Activated CD8-positive, alpha-beta memory T cell treated with anti-CD3 and anti-CD28 coated beads for 1 hour (primary cell): ENCODE measurements at places on chromosomes 4 and X.

DNA sequence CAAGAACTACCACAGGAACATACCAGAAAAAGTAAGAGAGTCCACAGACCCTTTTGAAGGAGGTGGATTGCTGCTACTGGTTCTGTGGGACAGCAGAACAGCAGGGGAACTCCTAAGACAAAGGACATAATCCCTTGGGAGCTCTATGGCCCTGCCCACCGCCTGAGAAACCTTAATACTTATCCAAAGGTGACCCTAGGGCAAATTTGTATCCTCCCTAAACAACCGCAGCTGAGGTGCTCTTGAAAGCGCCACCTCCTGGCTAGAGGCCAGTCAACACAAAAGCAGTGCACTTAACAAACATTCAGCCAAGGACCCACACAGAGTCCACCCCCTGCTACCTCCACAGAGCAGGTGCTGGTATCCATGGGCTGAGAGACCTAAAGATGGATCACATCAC, 136.8 kb downstream of the ADAM29 start:
- DNase-seq, result no peak

DNA sequence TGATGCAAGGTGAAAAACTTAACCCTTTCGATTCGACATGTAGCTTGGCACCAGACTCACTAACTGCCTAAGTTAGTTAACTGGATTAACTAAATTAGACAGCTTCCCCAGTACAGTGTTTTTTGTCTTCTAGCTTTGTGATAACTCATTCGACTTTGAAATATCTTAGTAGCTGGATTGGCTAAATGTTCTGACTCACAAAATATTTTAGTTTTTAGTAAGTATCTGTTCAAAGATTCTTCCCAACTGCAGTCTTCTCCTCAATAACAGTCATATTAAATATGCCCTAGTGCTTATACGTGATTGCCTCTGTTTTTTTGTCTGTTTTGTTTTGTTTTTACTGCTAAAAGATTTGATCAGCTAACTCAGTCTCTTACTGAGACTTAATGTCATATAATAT, 102.9 kb downstream of the KCNIP4 start:
- no peak for DNase-seq

DNA sequence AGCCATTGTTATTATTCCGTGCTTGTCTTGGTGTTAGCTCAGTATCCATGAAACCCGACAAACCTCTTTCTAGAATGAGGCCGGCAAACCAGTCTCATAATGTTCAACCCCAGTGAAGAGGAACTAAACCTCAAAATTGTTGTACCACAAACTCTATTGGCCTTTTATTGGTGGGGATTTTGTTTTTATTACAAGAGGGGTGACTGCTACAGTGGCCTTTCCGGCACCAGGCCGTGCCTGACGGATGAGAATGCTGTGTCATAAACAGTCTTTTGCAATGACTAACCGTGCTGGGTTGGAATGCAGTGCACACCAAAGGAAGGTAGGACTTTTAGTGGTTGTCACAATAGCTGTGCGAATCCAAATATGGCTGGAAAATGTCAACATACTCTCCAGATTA, 60.8 kb downstream of the SHROOM2 start:
- no peak for DNase-seq

DNA sequence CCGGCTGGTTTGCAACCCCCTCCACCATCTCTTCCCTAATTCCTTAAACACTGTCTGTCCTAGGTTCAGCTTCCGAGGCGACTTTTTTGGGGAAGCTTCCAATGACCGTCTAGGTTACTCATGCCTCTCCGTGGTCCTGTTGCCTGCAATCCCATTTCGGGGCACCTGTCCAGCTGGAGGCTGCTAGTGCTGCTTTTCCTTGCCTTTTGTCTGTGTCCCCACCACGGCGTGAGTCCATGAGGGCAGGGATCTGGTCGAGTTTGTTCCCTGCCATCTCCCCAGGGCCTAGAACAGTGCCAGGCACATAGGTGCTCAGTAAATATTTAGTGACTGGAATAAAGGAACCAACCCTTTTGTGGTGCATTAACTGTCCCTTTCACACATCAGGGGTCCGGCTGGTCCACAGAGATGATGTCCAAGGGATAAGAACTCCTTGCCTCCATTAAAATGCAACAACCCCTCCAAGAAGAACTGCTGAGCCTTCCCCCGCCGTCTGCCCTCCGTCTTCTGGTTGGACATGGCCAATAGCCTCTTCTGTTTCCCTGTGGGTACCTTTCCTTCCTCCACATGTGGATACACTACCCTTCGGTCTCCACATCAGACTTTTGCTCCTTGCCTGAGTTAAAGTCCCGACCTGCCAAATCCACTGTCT, 5.7 kb upstream of the SORCS2 start:
- DNase-seq, result no peak

- no peak for DNase-seq
Observed at GRCh38 chrX:124407226-124407625, 60.9 kb downstream of the SH2D1A start.

DNA sequence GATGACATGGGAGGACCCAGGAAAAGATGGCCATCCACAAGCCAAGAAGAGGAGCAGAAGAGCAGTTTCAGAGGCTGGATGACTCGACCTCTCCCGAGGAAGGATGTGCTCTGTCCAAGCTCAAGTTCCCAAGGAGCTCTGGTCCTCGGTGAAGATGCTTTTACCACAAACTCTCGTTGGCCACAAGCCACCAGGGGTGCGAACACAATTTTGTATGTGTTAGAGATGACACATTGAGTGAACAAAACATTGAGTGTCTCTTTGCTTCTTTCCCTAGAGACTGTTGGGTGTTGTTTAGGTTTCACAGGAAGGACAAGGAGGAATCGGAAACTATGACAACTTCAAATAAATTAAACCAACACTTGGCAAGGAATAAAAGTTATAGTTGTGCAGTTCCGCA, 26.3 kb downstream of the FGFBP1 start:
- DNase-seq, result no peak

DNA sequence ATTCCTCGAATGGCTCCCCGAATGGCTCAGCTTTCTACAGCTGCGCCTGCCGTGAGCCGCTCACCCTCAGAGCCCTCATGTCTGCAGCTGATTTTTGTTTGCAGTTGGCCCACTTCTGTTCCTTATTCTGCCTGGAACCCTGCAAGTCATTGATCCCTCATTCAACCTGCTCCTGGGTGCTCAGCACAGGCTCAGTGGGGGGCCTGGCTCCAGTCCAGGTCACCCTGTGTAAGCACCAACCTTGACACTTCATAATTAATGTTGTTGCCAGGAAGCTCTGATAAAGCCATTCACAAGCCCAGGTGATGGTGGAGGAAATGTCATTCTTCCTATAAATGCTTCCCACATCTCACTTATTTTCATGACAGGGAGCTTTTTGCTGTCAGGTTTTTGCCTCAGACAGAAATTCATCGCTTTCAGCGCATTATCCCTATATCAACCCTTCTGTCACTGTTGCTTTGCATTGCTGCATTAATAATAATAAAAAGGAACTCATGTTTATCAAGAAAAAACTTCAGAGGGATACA, 85.7 kb downstream of the F11 start:
- no peak for DNase-seq

DNA sequence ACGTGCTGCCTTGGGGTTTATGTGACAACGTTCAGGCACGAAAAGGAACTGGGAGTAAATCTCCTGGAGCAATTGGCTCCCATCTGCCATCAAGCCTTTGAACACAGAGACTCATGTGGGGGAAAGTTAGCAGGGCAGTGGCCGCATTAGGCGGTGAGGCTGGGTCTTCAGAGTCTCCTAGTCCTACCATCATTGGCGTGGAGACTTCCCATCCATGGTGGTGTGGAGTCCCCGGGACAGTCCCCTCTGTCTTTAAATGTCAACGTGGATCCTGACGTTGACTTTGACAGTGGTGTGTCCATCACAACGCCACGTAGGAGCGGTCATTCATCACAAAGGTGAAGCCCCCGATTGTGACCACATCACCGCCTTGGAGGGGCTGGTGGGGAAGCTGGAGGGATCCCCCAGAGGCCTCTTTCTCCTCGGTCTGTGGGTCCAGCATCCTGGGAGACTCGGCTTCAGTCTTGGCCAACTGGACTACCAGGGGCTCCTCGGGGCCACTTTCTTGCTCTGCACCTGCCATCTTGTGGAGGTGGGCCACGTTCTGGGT, 21.8 kb downstream of the CRLF2 start:
- DNase-seq, result no peak

DNA sequence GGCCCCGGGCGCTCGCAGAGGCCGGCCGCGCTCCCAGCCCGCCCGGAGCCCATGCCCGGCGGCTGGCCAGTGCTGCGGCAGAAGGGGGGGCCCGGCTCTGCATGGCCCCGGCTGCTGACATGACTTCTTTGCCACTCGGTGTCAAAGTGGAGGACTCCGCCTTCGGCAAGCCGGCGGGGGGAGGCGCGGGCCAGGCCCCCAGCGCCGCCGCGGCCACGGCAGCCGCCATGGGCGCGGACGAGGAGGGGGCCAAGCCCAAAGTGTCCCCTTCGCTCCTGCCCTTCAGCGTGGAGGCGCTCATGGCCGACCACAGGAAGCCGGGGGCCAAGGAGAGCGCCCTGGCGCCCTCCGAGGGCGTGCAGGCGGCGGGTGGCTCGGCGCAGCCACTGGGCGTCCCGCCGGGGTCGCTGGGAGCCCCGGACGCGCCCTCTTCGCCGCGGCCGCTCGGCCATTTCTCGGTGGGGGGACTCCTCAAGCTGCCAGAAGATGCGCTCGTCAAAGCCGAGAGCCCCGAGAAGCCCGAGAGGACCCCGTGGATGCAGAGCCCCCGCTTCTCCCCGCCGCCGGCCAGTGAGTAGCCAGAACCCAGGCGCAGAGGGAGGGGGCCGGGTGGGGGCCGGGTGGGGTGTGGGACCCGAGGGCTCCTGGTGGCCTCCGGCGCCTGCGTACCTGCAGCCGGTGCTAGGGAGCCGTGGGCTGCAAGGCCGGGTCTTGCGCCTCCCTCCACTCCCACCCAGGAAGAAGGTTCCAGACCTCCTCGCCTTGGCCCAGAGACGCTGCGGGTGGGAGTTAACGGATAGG, 534 bp downstream of the MSX1 start:
- DNase-seq, result no peak

- DNase-seq, result no peak
Observed at GRCh38 chrX:154748712-154749339, 2.1 kb downstream of the GAB3 start.

DNA sequence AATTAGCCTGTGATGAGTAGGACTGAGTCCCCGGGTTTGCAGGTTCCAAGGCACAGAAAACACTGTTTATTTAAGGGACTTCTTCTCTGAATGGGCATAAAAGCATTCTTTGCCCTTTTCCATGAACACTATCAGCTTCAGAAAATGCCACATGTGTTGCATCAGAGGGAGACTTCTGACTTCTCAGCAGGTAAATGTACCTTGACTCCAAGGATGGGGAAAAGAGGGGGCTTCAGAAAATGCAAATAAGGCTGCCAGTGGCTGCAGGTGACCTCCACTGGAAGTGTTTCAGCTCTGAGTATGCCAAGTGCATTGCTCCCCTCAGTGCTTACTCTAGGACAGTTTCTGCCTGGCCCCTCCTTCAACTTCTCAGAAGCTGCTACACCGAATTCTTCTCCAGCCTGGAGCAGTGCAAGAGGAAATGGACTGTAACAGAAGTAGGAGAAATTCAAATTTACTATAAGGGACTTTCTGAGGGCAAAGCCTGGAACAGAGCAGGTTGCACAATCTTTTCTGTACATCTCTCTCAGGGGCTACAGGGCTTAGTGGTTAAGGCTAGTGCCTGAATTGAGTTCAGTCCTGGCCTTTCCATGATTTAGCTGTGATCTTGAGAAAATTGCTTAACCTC, 233.2 kb downstream of the PTTG2 start:
- no peak for DNase-seq

GRCh38 chr4:21271439-21272052, 571.3 kb downstream of the PACRGL start:
- DNase-seq, result no peak

DNA sequence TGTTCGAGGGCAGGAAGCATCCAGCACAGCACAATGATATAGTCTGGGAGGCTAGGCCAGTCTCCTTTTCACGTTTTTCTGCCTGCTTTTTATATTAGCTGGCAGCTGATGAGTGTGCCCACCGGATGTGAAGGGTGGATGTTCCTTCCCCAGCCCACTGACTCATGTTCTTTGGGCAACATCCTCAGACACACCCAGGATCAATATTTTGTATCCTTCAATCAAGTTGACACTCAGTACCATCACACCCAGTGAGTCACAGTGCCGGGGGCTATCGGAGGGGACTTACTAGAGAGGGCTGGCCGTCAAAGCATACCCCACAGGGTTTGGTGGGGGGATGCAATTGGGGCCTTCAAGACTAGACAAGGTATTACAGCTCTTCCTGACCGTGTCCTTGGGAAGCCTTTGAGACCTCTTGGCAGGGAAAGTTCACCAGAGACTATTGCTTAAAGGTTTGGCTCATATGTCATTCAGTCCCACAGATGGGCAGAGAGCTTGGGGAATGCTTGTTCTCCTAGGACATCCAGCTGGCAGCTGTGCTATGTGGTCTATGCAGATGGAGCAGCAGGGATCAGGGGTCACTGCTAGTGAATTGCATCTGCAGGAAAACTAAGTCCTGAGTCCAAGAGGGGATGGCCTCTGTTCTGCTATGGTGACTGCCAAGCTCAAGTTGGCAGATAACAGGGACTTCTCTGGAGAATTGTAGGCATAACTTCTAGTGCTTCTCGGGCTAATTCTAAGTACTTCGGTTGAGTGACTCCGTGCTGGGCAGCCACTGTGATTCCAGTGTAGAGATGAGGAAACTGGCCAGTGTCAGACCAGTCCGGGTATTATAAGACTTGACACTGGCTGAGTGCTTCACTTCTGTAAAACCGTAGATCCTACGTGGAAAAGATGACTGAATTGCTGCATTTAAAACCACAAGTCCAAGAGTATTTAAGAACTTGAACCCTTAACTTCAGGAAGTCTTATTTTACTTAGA, 12.9 kb upstream of the WDR1 start:
- no peak for DNase-seq

DNA sequence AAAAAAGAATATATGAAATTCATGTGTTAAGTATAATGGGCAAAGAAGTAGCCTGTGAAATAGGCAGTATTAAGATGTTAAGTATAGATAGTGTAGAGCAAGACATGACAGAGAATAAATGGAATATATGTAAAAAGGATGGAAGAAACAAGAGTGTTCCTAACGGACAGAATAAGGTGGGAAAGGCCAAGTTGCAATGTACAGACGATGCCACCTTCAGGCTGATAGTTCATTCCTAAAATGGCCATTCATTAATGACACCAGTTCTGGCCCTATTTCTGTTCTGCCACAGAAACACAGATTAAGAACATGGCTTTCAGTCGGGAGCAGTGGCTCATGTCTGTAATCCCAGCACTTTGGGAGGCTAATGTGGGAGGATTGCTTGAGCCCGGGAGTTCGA, 4.4 kb upstream of the FAM184B start:
- no peak for DNase-seq

DNA sequence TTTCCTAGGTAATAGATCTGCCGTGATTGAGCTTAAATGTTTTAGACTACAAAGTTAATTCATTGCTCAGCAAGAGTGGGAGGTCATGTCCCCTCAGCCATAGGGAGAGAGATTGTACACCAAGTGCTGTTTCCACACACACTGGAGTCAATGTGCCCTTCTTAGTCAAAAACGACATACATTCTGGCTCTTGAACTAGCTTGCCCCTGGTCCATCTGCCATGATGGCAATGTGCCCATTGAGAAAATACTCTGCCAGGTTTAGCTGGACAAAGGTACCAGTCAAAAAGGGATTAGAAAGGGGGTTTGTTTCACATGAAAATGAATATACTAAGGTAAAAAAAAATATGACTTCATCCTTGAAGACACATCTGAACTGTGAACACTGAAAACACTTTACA, 377.1 kb upstream of the ADGRL3 start:
- no peak for DNase-seq
